ENCODE measurements at places on chromosomes 3 and 15.

- DNase-seq: no peak
Measured at GRCh38 chr3:57627976-57628375, 30.8 kb upstream of the ARF4 start.

DNA sequence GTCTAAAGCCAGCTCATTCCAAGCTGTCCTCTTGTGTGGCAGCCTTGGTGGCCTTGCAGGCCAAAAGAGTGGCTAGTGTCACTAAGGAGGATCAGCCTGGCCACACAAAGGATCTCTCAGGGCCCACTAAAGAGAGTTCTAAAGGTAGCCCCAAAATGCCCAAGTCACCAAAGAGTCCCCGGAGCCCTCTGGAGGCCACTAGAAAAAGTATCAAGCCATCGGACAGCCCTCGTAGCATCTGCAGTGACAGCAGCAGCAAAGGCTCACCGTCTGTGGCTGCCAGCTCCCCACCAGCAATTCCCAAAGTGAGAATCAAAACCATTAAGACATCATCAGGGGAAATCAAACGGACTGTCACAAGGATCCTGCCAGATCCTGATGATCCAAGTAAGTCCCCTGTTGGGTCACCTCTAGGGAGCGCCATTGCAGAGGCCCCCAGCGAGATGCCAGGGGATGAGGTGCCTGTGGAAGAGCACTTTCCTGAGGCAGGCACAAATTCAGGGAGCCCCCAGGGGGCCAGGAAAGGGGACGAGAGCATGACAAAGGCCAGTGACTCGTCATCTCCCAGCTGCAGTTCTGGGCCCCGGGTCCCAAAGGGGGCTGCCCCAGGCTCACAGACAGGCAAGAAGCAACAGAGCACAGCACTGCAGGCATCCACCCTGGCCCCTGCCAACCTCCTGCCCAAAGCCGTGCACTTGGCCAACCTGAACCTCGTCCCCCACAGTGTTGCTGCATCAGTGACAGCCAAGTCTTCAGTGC lies 33.5 kb upstream of the ALPK3 start:
- DNase-seq: no peak

DNA sequence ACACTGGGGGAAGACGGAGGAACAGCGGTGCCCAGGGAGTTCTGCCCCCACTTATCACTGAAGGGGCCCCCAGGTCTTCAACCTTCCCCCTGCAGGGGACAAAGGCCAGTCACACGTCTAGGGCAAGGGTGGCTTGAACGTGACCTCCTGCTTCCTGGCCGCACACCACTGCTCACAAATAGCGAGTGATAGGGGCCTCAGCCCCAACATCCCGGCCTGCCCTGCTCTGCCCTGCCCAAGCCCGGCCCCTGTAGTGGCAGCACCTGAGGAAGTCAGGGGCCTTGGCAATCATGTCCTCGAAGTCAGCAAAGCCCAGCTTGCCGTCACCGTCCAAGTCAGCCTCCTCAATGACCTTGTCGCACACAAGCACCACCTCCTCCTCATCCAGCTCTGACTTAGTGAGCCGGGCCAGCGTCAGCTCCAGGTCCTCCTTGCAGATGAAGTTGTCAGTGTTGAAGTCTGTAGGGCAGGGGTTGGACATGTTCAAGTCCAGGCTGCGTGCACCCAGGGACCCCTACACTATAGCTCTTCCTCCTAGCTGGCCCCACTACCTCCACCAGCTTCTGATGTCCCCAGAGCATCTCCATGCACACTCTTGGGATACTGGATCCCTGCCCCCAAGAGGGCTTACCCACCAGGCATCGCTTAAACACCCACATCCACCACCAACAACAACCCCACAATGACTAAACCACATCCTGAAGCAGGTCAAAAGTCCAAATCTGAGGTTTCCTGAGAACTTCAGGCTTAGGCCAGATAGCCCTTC lies 13.3 kb downstream of the SH2D7 start:
- DNase-seq: no peak

GRCh38 chr15:79396850-79397249 lies 35.3 kb upstream of the MINAR1 start:
- no peak for DNase-seq

GRCh38 chr3:106117490-106117858 lies 248.7 kb upstream of the CBLB start:
- no peak for DNase-seq

DNA sequence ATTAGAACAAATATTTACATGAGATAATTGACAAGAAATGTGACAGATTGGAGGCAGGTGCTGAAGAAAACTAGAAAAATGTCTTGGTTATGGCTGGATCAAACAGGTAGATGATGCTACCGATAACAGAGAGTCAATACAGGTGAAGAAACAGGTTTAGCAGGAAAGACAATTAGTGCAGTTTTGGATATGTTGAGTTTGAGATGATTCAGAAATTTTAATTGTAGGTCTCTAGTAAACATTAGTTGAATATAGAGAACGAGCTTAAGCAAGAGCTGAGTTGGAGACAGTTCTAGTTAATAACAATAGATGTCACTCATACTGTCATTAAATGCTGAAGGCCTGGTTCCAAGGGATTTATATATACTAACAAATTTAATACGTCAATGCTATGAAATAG lies 524.4 kb downstream of the NSUN3 start:
- DNase-seq: no peak

DNA sequence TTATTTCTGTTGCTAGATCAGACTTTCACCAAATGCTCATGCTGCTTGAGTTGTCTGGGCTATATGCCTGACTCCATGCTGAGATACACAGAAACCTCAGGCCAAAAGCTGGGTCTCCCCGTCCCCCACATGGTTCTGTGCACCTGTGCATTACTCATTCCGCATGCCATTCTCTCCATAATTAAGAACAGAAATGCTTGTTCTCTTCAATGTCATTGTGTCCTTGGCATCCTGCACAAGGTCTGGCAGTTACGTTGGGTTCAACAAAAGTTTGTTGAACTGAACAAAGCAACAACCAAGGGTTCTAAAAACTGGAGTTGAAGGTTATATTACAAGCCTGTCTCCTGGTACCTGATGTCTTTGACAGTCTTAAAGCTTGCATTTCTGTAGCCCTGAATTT lies 177.5 kb downstream of the FNDC3B start:
- DNase-seq: no peak

GRCh38 chr15:29115093-29115991 lies 154.3 kb downstream of the NSMCE3 start:
- DNase-seq: peak; percentile 43

GRCh38 chr3:42697289-42698051 lies 5.1 kb downstream of the HHATL start:
- no peak for DNase-seq

- DNase-seq: no peak
Measured at GRCh38 chr3:146625186-146625775, 20.1 kb upstream of the PLSCR5 start.

DNA sequence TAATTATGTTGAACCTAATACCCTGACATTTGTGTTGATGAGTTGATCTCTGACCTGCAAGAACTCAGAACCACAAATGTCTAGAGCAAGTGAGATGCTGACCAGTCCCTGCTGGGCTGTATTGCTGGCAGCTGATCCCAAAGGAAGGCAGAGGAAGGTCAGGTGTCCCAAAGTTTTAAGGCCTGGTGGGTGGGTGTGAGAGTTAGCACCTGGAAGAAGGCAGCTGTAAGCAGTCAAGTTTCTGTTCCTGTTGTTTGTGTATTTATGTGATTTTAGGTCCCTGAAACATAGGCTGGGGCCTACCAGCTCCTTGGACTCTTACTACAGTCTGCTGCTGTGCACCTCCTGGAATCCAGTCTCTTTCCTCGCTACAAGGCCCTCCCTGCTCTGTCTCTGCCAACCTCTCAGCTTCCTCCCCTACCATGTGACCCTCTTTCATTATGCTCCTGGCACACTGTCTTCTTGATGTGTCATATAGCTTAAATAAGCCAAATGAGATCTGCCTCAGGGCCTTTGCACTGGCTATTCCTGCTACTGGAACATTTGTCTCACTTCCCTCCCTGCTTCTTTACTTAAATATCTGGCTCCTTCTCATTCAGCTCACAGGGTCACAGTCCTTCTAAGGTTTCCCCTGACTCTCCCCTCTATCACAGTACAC lies 31.0 kb upstream of the ATOSA start:
- no peak for DNase-seq

GRCh38 chr15:47742334-47742733 lies 25.0 kb downstream of the SEMA6D start:
- DNase-seq: no peak

DNA sequence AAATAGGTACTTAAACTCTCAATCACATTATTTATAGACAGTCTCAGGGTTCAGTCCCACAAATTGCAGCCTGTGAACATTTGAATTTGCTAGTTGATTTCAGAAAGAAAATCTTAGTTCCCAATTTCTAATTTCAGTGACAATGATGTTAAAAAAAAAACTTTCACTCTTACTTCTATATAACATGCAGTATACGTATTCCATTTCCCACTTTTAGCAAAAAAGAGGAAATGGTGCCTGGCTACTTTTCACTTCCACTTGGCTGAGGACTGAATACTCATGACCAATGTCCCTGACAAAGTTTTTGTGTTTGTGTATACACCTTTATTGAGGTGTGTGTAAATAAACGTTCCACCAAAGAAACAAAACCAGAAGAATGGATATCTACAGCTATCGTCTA lies 32.1 kb upstream of the XCR1 start:
- DNase-seq: no peak

GRCh38 chr15:78006567-78007205 lies 70.8 kb downstream of the TBC1D2B start:
- DNase-seq: no peak

DNA sequence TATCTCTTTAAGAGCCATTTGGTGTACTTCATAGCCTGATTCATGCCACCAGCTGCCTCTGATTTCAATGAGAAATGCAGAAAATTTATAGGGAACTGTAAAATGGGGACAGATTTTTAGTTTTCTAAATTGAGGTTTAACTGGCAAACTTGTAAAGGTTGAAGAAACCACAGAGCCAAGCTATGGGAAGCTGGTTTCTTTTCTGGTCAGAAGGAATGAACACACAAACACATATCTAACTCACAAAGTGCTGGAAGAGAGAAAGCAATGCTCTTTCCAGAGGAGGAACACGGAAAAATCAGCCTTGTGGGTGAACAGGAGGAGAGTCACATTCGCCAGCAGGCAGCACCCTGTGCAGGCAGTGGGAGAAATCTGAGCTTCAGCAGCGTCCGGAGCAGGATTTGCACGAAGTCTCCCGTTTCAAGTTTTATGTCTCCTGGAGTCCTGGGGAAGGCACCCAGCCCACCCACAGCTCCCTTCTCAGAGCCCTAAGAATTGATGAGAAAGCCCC lies 481 bp downstream of the MASP1 start:
- DNase-seq: peak; percentile 49

DNA sequence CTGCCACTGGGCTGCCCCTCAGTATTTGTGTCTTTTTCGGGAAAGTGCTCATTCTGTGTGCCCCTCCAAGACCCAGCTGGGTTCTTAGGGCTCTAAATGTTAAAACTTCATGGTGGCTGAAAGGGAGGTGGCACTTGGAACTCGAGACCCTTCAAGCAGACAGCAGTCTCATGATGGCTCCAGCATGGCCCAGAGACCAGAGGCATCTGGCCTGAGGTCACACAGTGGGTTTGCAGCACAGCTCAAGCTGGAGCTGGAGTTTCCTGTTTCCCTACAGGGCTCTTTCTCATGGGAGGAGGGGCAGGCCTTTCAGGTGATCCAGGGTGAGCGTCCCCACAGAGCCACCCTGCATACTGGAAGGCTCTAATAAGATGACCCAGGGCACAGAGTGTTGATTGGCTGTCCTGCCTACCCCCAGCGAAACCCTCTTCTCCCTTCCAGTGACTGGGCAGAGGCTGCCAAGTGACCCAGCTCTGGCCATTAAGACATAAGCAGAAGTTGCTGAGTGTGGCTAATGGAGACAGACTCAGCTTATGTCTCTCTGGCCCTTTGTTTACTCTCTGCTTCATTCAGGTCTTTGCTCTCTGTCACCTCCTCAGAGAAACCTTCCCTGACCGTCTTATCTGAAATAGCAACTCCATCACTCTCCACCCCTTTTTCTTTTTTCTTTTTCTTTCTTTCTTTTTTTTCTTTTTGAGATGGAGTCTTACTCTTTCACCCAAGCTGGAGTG lies 166.6 kb upstream of the SMAD3 start:
- no peak for DNase-seq

- DNase-seq: no peak
Measured at GRCh38 chr3:195012571-195012970, 258.4 kb downstream of the XXYLT1 start.

DNA sequence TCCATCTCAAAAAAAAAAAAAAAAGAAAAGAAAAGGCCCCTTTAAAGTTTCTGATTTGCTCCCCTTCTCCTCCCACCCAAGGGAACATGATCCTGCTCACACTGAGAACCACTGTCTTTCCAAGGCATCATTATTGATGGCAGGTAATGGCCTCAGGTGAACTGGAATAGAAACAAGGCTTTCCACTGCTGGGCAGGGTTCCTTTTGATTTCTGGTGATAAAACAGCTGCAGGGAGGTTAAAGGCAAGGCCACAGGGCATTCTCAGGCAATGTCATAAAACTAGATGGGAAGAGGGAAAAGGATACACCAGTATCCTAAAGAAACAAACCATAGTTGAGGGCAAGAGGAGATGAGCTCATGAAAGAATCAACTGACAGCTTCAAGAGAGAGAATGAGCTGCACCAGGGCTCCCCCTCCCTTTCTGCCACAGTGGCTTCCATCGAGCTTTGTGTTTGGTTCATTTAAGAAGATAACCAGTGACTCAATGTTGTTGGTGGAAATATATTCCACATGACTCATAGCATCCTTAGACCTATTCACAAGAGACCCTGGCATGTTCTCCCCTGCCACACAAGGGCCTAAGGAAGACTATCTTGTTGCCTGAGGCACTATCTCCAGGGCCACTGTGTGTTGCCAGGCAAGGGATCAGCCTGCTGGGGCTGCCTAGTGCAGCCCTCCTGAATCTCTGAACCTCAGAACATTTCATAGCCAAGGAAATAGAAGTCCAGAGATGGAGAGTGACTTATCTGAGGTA lies 86.4 kb downstream of the WDR76 start:
- peak; percentile 97 for DNase-seq

GRCh38 chr15:23869396-23869795 lies 182.3 kb upstream of the NDN start:
- DNase-seq: peak; percentile 16

GRCh38 chr3:114700637-114701234 lies 406.9 kb downstream of the TIGIT start:
- no peak for DNase-seq

DNA sequence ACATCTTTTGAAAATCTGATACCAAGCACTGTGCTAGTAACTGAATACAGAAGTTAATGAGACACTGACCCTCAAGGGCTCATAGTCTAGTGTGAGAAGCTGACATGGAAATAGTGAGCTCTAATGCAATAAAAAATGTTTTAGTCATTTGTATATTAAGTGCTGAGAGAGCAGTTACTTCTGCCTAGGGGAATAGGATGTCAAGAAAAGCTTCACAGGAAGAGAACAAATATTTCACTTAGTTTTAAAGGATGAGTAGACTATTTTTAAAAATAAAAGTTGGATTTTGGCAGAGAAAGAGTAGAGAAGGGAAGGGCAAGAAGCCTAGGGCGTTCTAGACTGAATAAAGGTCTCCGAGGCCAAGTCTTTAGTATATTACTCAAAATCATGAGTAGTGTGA lies 158.4 kb downstream of the ATG7 start:
- no peak for DNase-seq

GRCh38 chr3:64799606-64800005 lies 111.8 kb upstream of the ADAMTS9 start:
- DNase-seq: no peak
